Stimulated activated CD8-positive, alpha-beta memory T cell treated with anti-CD3 and anti-CD28 coated beads, Interleukin-12 subunit alpha, Interleukin-12 subunit beta, amount 100 ng/mL, for 4 hours (primary cell): ENCODE measurements at places on chromosomes 16 and 17.

- no peak for DNase-seq
Observed at GRCh38 chr17:41018541-41018940, 8.5 kb downstream of the KRTAP1-5 start.

DNA sequence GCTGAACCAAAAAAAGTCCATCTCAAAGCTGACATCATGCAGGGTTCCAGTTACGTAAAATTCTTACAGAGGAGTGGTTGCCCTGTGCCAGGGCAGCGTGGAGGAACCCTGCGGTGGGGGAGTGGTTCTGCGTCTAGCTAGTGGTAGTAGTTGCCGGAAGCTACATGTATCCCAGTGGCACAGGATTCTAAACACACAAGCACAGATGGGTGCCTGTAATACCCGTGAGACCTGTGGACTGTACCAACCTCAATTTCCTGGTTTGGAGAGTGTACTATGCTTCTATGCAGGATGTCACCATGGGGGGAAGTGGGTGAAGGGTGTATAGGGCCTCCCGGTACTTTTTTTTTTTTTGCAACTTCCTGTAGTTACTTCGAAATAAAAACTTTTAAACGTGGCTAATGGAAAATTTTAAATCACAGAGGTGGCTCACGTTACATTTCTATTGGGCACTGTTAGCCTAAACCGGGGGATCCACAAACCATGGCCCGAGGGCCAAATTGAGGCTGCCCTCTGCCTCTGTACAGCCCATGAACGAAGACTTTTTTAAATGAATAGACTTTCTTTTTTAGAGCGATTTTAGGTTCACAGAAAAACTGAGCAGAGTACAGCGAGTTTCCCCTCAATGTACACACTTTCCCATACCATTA lies 38.5 kb downstream of the TBC1D16 start:
- peak; percentile 37 for DNase-seq

DNA sequence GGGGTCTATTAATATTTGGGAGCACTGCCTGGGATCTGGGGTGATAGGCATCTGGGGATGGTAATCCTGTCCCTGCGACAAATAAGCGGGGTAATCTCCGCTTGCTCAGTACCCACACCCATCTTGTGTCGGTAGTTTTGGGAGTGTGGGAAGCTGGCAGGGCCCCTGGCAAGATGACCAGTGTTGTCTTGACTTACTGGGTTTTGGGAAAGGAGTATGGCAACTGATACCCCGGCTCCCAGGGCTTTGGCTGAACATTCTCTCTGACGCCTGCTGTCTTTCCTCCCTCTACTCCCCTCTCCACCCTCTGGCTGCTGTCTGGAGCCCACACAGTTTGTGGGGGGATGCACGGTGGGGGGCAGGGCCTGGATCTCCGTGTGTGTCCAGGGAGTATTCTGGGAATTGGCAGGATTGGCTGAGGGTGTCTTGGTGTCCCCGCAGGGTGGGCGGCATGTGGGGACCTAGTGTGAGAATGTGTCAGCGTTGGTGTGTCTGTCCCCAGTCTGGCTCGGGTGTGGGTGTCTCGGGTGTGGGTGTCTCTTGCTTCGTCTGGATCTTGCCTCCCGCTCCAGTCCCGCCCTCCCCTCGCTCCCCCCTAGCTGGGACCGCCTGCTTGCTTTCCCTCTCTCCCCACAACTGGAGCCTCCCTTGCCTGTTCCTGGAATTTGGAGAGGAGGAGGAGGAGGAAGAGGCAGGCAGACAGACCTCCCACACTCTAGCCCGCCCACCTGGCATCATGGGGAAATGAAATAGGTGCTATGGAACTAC lies 12.0 kb downstream of the RARA start:
- DNase-seq = peak; percentile 45

- DNase-seq = no peak
Observed at GRCh38 chr17:79797492-79798298, 818 bp upstream of the CBX8 start.

DNA sequence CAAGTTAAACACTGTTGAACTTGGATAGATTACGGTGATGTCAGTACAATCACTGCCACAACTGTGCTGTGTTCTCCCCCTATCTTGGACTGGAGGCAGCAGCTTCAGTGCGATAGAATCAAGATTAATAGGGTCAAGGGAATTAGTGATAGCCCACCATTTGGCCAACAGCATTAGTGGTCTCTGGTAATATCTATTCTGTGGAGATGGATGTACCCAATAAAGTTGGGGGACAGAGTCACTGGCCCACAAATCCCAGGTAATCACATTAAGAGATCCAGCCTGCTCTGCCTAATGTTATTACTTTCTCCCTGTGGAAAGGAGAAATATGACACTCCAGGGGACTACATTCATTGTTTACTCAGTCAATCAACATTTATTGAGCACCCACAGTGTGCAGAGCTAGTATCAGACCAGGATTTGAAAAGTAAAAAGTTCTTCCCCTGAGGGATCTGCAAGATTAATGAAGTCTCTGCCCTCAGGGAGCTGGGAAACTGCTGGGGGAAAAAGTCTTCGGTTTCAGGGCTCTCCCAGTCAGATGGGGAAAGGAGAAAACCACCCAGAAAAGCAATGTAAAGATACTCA lies 23.6 kb upstream of the ATP5MC1 start:
- no peak for DNase-seq

DNA sequence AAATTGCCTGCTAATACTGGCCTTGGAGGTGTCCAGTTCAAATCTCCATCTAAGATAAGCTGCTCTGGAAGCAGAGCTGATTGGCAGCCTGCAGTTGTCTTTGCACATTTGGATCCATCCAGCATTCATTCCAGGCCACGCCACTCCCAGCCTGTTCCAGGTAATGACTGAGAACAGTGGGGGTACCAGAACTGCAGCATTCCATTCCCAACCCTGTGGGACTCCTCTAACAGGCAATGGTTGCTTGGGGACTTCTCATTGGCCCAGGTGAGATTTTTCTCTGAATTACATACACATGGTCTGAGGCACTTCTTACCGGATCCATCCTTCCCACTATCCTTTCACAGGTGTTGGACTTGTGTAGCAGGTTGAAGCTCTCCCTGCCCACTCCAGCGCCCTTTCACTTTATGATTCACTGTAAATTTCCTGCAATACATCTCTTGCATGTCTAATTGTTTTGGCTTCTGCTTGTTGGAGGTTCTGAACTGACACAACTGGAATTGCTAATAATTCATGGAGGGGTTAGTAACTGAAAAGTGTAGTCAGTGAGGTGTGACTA lies 206.1 kb upstream of the ZFHX3 start:
- no peak for DNase-seq

- no peak for DNase-seq
Observed at GRCh38 chr16:82603784-82604411, 22.9 kb upstream of the CDH13 start.

DNA sequence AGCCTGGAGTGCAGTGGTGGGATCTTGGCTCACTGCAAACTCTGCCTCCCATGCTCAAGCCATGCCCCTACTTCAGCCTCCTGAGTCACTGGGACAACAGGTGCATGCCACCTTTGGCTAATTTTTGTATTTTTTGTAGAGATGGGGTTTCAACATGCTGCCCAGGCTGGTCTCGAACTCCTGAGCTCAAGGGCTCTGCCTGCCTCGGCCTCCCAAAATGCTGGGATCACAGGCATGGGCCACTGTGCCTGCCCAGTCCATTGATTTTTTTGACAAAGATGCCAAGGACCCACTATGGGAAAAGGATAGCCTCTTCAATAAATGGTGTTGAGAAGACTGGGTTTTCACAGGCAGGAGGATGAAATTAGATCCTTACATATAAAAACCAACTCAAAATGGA lies 10.8 kb upstream of the ADCY7 start:
- DNase-seq = no peak

DNA sequence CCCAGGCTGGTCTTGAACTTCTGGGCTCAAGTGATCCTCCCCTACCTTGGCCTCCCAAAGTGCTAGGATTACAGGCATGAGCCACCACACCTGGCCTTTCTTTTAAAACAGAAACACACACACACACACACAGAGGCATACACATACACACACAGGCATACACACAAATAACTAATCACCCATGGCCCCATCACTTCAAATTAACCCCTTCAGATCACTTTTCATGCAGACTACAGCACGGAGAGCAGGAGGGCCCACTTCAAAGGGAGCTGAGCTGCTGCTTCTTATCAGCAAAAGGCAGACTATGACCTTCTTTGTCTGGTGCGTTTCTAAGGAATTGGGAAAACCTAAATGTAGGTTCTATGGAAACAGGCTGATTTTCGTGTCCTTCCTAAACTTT lies 1.9 kb downstream of the CLCN7 start:
- no peak for DNase-seq

DNA sequence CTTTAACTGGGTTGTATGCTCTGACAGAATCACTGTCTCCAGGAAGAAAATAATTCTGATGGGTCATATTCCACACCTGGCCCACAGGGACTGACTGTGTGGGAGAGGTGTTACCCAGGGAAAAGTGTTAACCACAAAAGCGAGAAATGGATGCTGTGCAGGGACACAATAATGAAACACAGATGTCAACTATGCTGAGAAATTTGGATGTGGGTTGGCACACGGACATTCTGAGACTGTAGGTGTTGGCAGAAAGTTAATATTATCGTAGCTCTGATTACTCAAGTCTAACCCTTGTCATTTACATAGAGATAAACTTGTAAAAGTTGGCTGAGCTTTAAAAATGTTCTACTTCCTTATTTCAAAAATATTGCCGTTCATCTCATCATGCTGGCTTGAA lies 19.6 kb downstream of the TMC5 start:
- no peak for DNase-seq

GRCh38 chr17:77332981-77333685 lies 192.4 kb downstream of the SEC14L1 start:
- peak; percentile 21 for DNase-seq

DNA sequence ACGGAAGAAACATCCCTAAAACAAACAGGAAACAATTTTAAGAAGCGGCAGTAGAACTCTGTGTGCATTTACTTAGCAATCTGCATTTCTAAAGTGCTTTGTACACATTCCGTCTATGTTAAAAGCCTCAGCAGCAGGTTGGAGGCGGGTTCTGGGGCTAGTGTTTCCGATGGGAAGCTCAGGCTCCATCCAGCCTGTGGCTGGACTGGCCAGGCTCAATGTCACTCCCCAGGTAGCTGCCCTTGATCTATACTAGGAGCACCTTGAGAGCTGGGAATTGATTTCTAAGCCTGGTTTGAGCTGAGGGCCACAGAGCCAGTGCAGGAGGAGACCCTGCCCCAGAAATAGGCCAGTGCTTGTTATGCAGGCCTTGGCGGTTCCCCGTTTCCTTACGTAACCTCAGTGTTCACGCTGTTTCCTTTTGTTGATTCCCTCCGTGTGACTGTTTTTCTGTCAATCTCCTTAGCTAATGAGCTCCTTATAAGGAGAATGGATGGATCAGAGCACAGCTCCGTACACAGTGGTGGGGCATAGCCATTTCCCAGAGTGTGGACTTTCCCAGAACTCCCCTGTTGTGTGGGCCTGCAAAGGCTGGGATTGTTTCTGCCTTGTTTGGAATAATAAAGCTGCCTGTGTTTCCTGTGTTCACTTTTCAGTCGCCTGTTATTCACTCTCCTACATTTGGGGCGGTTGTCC lies 21.4 kb downstream of the ADORA2B start:
- no peak for DNase-seq

DNA sequence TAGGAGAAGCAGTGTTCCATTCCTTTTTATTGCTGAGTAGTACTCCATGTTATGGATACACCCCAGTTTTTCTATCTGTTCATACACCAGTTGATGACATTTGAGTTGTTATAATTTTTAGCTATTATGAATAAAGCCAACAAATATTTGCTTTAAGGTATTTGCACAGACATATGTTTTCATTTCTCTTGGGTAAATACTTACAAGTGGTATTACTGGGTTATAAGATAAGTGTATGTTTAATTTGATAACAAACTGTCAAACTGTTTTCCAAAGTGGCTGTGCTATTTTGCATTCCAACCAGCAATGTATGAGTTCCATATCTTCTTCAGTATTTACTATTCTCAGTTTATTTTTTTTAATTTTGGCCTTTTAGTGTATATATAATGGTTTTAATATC lies 27.7 kb upstream of the GFOD2 start:
- DNase-seq = no peak

DNA sequence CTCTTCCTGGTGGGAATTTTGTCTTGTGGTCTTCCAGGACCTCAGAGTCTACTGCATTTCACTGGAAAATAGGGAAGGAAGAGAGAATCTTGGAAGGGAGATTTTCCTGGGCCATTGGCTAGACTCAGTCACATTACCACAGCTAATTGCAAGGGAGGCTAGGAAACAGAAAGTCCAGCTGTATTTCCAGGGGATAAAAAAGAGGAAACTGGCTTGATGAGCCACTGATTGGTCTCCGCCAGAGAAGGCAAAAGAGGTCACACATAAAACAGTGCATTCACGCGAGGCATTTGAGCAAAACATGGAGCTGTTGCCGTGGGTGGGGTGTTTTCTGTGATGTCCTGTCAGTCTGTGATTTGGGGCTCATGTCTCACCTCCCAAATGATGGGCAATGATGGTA lies 345.3 kb downstream of the FOXL1 start:
- DNase-seq = no peak

- no peak for DNase-seq
Observed at GRCh38 chr16:56983211-56983751, 6.1 kb upstream of the NLRC5 start.

GRCh38 chr16:19086322-19087199 lies 19.1 kb downstream of the COQ7 start:
- DNase-seq = peak; percentile 59
